ENCODE measurements at places on chromosomes 12 and 14. TPM values are rescaled to one million over a fixed set of nuclear protein-coding genes. Genes with fewer than 3 reads are reported as not detected.

NFATC4 gene
- total RNA-seq = 16.8 TPM

BIN2 gene
- total RNA-seq = 2.4 TPM

CDK2 gene
- 24.0 TPM for total RNA-seq

JPH4 gene
- 1.6 TPM for total RNA-seq

GPR68 gene
- total RNA-seq = 1.3 TPM

GNPTAB gene
- 45.9 TPM for total RNA-seq

CEBPE gene
- not detected for total RNA-seq

MRPL42 gene
- total RNA-seq = 58.4 TPM

FITM1 gene
- total RNA-seq = 1.3 TPM

KLRB1 gene
- total RNA-seq = 0.63 TPM

SOAT2 gene
- 0.63 TPM for total RNA-seq

LRRC10 gene
- not detected for total RNA-seq

GNG2 gene
- total RNA-seq = 5.5 TPM

MIPOL1 gene
- 6.2 TPM for total RNA-seq

BCL7A gene
- 22.3 TPM for total RNA-seq

CPNE6 gene
- not detected for total RNA-seq

CCDC175 gene
- total RNA-seq = not detected

HOXC5 gene
- total RNA-seq = not detected

OR6C2 gene
- not detected for total RNA-seq
